Stimulated activated CD8-positive, alpha-beta memory T cell treated with anti-CD3 and anti-CD28 coated beads, Interleukin-15, amount 100 ng/mL, for 4 hours (primary cell): ENCODE measurements at places on chromosomes 12 and 14.

- no peak for DNase-seq
Observed at GRCh38 chr14:92684801-92685560, 63.4 kb downstream of the LGMN start.

DNA sequence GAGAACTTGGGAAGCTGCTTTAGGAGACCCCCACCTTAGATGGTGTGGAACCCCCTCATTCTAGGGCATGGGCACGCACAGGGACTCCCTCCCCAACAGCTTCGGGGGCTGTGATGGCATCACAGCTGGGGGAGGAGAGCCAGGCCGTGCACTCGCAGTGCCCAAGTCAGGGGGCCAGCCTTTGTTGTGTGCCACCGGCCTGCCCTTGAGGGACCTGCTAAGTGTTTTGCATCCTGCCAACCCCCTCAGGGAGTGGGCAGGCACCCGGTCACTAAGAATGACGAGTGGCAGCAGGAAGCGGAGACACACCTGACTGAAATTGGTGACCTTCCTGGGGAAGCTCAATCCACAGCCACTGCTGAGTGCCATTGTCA lies 334.9 kb upstream of the SFSWAP start:
- DNase-seq: no peak

GRCh38 chr12:49131894-49132461 lies 783 bp upstream of the TUBA1B start:
- no peak for DNase-seq

DNA sequence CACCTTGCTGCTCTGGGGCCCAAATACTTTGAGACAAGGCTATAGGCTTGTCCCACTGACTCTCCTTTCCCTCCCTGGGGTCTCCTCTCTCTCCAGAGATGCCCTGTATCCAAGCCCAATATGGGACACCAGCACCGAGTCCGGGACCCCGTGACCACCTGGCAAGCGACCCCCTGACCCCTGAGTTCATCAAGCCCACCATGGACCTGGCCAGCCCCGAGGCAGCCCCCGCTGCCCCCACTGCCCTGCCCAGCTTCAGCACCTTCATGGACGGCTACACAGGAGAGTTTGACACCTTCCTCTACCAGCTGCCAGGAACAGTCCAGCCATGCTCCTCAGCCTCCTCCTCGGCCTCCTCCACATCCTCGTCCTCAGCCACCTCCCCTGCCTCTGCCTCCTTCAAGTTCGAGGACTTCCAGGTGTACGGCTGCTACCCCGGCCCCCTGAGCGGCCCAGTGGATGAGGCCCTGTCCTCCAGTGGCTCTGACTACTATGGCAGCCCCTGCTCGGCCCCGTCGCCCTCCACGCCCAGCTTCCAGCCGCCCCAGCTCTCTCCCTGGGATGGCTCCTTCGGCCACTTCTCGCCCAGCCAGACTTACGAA lies 3.1 kb downstream of the NR4A1 start:
- no peak for DNase-seq
